Spleen (tissue), 13 donors: ENCODE measurements at places on chromosomes 13 and 19.

- DNase-seq, result no peak
Measured at GRCh38 chr13:26488236-26489003, 69.1 kb upstream of the WASF3 start.

DNA sequence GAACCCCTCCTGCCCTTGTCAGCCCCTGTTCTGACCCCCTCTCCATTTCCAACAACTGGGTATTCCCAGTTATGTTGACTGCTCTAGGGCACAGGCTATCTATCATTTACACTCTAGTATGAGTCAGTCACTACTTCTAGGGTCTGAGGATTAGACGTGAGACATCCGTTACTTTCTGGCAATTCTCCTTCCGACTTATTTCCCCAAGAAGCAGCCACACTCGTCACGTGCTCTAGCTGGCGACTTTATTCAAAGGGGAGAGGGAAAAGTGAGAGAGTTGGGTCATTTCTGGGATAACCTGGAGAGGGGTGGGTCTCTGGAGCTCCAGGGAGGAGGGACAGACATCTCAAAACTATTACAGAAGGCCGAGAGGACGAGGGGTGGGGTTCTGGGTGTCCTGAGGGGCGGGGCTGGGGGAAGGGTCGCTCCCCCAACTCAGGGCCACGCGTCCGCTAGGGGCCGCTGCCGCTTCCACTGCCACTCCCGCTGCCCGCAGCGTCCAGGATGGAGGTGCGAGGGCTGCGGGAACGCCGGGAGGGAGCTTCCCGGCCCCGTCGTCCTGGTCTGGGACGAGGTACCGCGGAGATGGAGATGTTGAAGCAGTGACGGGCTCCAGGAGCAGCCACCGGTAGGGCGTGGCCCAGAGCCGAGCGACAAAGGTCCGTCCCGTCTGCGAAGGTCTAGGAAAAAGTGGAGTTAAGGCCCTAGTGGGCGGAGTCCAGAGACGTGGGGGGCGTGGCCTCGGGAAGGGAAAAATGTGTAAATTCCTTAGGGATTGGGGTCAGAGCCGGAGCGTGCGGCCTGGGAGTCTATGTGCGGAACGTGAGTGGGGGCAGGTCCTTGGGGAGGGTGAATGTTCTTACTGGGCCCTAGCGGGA lies 8.9 kb downstream of the RTBDN start:
- DNase-seq, result no peak

- DNase-seq, result no peak
Measured at GRCh38 chr13:114152831-114153371, 20.5 kb upstream of the RASA3 start.

DNA sequence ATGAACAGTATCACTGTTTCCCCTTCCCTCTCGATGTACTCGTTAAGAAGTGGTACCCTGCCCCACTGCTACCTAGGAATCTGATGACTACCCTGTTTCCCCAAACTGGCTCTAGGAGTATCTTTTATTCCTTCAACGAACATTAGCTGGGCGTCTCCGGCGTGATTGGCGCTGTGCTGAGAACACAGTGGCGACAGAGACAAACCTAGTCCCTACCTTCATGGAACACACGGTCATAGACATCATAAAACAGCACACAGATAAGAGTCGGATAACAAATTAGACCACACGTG lies 730 bp downstream of the SYMPK start:
- no peak for DNase-seq

DNA sequence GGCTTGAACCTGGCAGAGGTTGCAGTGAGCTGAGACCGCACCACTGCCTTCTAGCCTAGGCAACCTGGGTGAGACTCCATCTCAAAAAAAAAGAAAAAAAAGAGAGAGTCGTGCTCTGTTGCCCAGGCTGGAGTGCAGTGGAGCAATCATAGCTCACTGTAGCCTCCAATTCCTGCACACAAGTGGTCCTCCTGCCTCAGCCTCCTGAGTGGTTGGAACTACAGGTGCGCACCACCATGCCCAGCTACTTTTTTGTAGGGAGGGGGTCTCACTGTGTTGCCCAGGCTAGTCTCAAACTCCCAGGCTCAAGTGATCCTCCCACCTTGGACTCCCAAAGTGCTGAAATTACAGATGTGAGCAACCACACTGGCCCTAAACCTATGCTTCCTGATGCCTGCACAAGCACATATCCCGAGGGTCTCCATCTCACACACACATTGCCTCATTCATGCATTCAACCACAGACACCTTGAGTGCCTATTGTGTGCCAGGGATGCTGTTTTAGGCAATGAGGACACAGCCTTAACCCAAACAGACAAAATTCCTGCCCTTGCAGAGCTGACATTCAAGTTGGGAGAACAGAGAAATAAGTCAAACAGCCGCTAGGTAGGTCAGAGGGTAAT lies 2.2 kb downstream of the ANGPTL6 start:
- peak; percentile 39 for DNase-seq

DNA sequence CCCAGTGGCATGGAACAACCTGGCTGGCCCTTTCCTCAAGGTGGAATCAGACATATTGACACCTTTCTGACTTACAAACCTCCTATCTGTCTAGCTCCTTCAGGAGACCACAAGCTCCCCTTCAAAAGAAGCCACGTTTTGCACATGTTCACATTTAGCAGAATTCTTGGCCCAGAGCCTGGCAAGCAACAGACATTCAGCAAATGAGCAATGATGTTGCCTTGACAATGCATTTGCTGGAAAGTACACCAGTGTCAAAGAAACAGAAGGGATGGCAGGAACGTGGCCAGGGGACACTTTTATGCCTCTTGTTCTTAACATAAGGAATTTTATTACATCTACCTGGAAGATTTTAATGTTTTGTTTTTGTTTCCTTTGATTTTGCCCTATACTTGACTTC lies 85.5 kb upstream of the FGF14 start:
- DNase-seq, result no peak

GRCh38 chr19:955803-956765 lies 28.1 kb upstream of the WDR18 start:
- DNase-seq, result no peak

GRCh38 chr19:14112809-14113385 lies 4.7 kb downstream of the PRKACA start:
- DNase-seq, result peak; percentile 84

GRCh38 chr19:11045536-11045935 lies 43.7 kb upstream of the LDLR start:
- no peak for DNase-seq

- no peak for DNase-seq
Measured at GRCh38 chr13:100608906-100609305, 20.3 kb upstream of the GGACT start.

- no peak for DNase-seq
Measured at GRCh38 chr19:35165200-35166058, 10.9 kb downstream of the FXYD5 start.

GRCh38 chr19:50556282-50557008 lies 11.8 kb downstream of the LRRC4B start:
- peak; percentile 88 for DNase-seq

DNA sequence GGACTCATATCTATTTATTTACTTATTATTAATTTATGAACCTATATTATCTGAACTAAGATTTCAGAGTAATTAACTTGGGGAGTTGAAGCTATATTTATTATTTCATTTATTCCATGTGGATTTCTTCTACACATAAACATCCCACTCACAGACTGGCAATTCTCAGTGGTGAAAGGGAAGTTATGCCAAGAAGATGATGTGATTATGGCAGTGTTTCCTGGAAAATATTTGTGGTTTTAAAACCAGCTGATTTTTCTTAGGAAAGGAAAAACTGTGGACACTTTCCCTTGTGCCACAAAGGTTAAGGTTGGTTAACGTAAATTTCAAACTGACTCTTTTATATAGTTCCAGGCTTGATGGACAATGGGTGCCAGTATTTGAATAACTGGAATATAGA lies 513.1 kb downstream of the SLITRK6 start:
- no peak for DNase-seq

- peak; percentile 90 for DNase-seq
Measured at GRCh38 chr19:20661150-20661819, at the start of gene ZNF626. TSS of gene ZNF626 (minus strand) at chr19:20661571. CDS start at chr19:20661446, 125 bp downstream.

- no peak for DNase-seq
Measured at GRCh38 chr19:55490478-55491432, 2.5 kb downstream of the SSC5D start.

GRCh38 chr19:11705474-11705873 lies 33.3 kb downstream of the ZNF823 start:
- no peak for DNase-seq

DNA sequence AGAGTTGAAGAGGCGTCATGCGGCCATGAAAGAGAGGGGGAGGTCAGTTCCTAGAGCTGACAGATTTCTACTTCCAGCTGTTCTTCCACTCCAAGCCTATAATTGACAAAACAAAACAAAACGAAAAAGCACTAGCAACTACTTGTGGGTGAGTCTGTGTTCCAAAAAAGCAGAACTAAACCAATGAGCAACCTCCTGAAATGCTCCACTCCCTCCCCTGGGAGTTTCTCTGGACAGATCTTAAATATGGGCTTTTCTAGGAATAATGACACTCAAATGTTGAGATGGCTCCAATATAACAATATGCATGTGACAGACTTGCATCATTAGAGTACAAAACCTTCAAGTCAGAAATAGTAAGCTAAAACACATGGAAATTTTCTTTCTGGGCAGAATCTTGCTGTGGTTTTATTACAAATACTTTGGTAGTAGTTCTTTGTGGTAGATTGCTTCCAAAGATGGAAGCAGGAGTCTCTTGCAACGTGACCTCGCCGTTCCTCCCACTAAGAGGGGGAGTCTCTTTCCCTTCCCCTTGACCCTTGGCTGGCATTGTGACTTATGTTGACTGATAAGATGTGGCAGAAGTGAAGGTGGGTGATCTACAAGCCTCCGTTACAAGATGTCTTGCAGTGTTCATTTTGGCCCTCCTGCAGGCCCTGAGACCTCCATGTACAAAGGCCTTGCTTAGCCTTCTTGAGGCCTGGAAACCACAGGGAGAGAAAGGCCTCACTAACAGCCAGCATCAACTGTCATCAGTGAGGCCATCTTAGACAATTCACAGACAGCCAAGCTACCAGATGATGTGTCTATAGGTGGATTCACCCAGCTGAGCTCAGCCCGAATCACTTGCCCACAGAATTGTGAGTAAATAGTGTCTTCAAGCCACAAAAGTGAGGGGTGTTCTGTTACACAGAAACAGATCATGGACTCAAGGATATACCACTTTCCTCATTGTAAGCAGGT lies 173.1 kb upstream of the RFC3 start:
- no peak for DNase-seq

GRCh38 chr19:17467471-17468301 lies 2.6 kb upstream of the SLC27A1 start:
- DNase-seq, result no peak

DNA sequence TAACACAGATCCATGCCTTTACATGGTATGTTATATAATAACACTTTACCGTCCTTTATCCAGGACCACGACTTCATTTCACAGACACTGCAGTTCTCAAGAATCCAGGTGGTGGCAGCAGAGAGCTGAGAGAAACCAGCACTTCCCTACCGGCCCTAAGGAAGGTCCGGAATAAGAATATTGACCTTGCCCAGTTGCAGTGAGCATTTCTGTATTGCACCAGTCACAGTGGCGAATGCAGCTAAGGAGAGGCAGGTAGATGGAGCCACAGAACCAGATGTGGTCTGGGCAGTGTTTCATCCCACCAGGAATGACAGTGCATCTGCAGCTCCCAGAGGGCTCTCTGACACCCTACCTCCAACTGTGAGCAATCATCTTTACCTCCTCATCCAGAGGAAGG lies 44.6 kb downstream of the ZNF787 start:
- DNase-seq, result peak; percentile 48

DNA sequence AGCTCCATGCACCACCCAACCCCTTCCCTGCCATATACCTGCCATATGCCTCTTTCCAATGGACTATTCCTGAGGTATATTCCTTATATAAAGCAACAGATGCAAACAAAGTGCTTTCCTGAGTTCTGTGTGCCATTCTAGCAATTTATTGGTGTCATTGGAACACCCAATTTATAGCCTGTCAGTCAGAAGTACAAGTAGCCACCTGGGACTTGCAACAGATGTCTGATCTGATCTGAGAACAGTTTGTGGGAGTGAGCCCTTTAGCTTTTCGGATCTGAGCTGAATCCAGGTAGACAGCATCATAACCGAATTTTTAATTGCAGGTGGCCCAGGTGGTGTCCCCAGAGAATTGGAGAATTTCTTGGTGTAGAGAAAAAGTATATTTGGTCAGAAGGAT lies 963 bp upstream of the FPR3 start:
- DNase-seq, result no peak

DNA sequence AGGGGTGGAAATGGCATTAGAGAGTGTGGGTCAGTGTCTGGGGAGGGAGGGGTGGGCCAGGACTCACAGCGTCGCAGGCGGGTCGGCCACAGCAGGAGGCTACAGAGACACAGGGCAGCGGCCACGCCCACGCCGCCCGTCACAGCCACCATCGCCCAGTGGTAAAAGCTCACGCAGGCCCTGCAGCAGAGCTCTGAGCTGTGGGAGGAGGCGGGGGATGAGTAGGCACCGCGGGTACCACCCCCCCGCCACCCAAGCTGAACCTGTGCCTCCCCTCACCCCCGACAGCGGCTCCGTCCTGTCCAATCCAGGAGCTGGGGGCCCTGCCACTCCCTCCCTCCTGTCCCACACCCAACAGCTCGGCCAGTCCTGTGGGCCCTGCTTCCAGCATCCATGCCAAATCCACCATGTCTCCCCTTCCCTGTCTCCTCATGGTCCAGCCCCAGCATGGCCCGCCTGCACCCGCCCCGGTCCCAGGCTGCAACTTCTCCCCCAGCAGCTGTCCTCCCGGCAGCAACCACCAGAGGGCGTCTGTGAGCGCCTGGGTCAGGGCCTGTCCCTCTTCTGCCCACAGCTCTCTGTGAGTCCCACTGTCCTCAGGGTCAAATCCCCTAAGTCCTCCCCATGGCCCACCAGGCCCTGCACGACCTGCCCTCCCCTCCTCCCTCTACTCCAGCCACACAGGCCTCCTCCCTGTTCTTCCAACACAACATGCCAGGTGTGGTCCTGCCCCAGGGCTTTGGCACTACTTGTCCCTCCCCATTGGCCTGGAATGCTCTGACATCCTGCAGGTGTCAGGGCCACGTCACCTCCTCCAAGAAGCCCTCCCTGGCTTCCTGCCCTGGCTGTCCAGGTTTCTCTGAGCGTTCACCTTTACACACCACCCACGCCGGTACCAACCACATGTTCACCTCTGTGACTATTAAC lies 6.0 kb downstream of the TEKTIP1 start:
- peak; percentile 94 for DNase-seq

- DNase-seq, result no peak
Measured at GRCh38 chr19:21610341-21610740, 104.9 kb downstream of the ZNF429 start.

GRCh38 chr13:97127842-97128241 lies 94.3 kb upstream of the MBNL2 start:
- no peak for DNase-seq

- no peak for DNase-seq
Measured at GRCh38 chr13:76622315-76623040, 263.7 kb downstream of the KCTD12 start.

DNA sequence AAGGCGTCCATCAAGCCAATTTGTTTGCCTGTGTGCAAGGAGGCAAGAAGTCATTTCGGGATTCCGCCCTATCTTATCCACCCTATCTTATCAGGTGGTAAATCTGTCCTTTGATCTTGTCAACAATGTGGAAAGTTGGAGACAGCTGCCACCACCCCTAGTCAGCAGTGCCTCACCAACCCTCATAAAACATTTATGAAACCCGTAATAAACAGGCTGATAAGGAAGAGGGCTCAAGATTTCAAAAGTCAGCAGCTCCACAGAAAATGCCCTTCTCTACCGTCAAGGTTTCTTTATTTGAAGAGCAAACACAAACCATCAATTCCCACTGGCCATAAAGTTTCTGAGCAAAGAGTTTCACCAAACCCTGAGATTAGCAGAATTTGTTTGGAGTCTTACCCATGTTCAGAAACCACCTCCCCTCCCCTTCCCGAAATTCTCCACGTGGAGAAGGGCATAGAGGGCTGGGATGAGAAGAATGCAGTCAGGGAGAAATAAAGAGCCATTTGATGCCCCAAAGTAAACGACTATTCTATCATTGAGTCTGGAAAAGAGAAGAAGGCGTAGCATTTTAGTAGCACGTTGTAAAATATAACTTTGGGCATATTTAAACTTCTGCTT lies 196.0 kb upstream of the GPR12 start:
- DNase-seq, result no peak
